ENCODE measurements at places on chromosomes 2 and 18.

DNA sequence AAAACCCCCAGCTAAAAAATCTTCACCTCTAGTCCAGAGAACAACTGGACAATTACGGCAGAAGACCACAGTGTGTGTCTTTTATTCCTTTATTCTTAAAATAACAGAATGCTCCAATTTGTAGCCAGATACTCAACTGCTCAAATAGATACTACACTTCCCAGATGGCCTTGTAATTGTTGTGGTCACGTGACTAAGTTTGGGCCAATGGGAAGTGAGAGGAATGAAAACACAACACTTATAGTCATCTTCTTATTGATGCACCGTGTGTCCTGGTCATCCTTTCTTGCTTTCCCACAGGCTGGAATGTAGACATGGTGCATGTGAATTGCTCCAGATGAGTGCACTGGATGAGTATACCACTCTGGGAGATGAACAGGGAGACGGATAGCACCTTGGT, 145.1 kb downstream of the CDC42EP3 start:
- no peak for DNase-seq

DNA sequence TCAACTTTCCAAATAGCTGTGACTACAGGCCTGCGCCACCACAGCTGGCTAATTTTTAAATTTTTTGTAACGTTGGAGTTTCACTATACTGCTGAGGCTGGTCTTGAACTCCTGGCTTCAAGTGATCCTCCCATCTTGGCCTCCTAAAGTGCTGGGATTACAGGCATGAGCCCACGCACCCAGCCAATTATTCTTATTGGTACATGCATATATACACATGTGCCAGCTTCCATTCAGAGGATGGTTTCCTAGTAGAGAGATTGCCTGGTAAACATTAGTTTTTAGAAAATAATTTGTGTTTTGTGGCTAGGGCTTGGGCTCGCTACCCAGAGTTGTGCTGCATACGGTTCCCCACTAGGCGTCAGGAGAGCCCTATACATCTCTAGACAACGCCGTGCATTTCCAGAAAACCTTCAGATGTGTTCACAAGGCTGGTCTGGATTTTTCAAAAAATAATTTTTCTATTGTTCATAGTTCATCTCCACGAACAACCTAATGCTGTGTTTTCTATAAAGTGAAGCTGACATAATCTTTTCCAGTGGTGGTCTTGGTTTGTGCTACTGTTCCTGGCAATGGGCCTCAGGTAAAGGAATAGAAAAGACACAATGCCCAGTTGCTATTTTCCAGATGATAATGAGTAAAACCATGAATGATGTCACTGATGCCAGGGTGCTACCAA, 14.6 kb upstream of the AFG3L2 start:
- DNase-seq = peak; percentile 14

DNA sequence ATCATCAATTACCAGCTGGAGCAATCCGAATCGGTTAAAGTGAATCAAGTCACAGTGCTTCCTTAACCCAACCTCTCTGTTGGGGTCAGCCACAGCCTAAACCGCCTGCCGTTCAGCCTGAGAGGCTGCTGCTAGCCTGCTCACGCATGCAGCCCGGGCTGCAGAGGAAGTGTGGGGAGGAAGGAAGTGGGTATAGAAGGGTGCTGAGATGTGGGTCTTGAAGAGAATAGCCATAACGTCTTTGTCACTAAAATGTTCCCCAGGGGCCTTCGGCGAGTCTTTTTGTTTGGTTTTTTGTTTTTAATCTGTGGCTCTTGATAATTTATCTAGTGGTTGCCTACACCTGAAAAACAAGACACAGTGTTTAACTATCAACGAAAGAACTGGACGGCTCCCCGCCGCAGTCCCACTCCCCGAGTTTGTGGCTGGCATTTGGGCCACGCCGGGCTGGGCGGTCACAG, 496 bp upstream of the ITGA4 start:
- peak; percentile 69 for DNase-seq

GRCh38 chr18:6120820-6121279, 225.5 kb upstream of the TMEM200C start:
- DNase-seq = no peak

GRCh38 chr2:6445156-6445555, 420.6 kb downstream of the CMPK2 start:
- no peak for DNase-seq

DNA sequence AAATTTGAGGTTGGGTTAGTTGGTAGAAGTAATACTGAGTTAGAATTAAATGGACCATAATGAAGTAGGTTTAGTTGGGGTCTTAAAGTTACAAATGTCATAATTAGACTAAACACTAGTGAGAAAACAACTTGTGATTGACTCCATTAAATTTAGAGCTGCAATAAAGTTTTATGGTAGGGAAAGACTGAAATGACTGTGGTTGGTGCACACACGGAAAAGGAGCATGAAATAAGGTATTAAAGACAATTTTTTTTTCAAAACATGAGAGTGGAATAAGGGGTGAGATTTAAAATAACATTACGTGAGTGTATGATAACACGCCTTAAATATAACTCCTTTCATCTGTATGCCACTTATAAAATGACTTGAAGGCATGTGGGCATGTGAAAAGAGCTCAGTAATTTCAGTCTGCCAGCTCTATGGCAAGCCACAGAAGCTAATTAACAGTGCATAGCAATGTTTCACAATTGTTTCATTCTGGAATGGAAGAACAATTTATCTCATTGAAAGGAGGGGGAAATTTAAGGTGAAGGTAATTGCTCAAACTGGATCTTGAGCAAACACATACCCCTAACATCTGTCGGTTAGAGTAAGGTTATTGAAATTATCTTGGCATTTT, 1.4 kb downstream of the FRZB start:
- no peak for DNase-seq

- DNase-seq = no peak
These were observed 281.7 kb upstream of the LRATD1 start for GRCh38 chr2:14350856-14351255.

DNA sequence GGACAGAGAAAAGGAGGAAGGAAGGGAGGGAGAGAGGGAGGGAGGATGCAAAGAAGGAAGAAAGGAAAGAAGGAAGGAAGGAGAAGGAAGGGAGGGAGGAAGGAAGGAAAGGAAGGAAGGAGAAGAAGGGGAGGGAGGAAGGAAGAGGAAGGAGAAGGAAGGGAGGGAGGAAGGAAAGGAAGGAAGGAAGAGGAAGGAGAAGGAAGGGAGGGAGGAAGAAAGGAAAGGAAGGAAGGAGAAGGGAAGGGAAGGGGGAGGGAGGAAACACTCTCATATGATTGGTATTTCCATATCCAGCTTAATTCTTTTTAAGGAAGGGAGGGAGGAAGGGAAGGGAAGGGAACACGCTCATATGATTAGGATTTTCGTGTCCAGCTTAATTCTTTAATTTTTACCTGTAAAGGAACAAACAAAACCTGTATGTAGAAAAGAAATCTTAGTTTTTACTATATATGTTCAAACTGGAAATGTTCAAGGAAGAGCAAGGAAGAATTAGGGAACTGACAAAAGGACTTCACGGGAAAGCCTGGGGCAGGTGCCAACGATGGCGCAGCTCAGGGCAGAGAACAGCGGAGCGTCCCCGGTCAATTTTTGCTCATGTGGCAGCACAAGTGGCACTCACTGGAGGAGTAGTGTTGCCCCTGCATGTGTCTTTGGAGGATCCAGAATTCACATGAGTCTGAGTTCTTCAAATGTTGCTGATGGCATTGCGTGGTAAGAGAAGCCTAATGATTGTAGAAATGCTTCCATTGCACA, 228.6 kb downstream of the ZNF516 start:
- DNase-seq = no peak

- DNase-seq = no peak
These were observed 1.4 kb downstream of the DNAJC10 start for GRCh38 chr2:182717416-182717815.

- no peak for DNase-seq
These were observed 9.7 kb upstream of the NMUR1 start for GRCh38 chr2:231539991-231540390.

DNA sequence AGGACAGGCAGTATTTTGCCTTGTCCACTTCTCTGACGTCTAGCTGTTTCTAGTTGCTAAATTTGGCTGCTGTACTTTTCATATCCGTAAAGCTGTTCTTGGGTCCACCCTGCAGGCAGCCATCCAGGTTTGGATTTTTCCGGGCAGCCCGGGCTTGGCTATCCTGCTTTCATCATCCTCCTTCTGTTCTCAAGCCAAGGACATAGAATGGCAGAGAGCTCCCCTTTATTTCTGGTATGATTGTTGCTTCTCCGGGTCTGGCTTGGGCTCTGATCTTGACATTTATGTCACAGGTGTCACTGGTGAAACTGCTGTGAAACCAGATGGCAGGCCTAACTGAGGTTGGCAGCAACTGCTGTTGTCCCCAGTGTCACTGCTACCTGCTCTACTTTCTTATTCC, 35.5 kb downstream of the SCN2A start:
- DNase-seq = no peak

DNA sequence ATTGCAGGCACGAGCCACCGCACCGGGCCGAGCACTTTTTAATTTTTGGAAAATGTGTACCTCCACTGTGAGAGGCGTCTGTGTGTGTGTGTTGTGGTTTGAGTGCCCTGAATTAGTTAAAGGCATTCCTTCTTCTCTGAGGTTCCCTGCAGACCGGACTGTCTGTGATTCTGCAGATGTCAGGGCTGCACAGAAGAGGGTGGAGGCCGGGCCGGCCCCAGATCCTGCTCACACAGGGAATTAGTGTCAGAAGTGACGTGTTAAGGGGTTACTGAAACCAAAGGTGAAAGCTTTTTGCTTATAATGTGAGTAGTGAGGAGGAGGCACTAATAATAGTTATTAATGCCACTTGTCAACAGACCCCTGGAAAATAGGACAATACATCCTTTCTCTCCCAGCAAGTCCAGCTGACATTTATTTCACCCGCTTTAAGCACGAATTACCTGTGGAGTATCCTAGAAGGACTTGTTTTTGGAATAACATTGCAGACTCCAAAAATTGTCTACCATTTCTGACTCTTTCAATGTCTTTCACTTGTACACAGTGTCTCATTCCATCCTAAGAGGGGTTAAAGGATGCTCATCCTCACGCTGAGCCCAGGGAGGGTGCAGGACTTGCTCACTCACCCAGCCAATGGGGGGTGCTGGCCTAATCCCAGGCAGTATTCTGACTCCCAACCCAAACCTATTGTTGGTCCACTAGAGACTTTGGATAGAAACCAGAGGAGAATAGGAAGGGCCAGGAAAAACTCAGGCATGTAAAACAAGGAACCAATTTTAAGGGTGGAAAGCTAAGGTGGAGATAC, 16.2 kb downstream of the ARHGAP25 start:
- DNase-seq = no peak

GRCh38 chr2:140759426-140760156, 1371.2 kb downstream of the LRP1B start:
- no peak for DNase-seq

- DNase-seq = no peak
These were observed 40.6 kb upstream of the MRPL19 start for GRCh38 chr2:75605770-75606529.

DNA sequence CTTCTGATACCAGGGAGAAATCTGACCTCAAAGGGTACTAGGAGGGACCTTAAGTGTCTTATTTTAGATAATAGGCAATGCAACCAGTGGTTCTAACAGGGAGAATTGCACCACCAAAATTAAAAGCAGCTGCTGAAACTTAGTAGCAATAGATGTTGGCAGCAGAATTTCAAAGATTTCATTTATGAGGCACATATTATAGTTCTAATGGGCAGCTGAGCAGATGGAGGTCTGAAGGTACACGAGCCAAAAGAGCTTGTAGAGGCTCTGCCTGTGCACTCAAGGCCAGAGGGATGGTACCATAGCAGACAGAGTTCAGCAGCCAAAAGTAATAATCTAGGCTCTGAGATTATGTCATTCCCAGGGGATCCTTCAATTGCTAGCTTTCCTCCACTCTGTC, 87.3 kb upstream of the NCKAP5 start:
- DNase-seq = no peak

- DNase-seq = no peak
These were observed 66.8 kb upstream of the ATG16L1 start for GRCh38 chr2:233184669-233185068.

DNA sequence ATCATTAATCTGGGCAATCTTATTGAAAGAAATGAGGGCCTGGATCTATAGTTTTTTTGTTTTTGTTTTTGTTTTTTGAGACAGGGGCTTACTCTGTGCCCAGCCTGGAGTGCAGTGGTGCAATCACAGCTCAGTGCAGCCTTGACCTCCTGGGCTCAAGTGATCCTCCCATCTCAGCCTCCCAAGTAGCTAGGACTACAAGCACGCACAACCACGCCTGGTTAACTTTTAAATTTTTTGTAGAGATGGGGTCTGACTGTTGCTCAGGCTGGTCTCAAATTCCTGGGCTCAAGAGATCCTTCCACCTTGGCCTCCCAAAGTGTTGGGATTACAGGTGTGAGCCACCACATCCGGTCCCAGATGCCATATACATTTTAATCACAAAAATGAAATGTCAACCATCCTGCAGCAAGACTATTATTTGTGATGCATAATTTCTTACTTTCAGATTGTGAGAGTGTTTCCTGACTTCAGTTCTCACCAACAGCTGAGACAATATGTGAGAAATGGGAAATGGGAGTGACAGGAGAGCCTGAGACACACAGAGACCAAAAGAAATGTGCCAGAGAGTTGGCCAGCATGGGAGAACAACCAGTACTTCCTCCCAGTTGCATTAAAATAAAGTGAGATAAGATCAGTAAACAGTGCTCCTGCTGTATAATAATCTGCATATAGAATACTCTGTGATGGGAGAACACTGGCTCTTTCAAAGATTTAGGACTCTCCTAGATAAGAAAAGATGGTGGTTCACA, 87.6 kb downstream of the METTL8 start:
- no peak for DNase-seq

DNA sequence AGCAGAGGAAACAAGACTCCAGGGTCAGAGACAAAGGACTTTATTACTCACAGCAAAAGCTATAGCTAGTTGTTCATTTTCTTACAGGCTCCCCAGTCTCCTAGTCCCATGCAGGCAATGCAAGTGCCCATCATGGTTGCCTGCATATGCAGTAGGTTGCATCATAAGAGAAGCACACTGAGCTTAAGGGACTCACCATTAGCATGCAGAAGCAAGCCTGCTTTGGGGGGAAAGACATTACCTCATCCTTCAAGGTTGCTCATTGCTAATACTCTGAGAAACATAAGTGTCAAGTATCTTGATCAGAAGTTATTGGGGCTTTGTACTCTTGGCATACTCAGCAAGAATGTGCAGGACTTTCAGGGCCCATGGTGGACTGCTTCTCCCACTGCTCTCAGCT, 114.6 kb upstream of the CCDC68 start:
- DNase-seq = no peak

DNA sequence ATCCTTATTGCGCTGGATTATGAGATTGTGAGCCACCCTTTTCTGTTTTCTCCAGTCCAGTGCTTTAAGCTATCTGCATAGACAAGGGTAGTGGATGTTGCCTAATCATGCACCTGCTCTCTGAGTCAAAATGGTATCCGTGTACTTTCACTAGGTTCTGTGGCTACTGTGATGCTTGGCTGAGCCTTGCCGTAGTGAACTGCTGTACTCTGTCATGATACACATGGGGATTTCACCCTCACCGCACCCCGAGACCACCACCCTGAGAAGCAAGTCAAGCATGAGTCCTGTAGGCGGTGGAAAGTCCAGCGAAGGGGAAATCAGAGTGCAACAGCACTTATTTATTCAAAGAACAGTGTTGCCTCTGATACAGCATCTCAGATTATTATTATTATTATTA, 55.0 kb downstream of the ARHGAP25 start:
- DNase-seq = no peak

- no peak for DNase-seq
These were observed 43.8 kb downstream of the MYO1B start for GRCh38 chr2:191289049-191289448.

GRCh38 chr2:191001032-191001431, 12.9 kb downstream of the STAT1 start:
- no peak for DNase-seq

- DNase-seq = no peak
These were observed 17.4 kb upstream of the FECH start for GRCh38 chr18:57603871-57604270.

GRCh38 chr2:175062787-175063585, 57.8 kb upstream of the CHN1 start:
- DNase-seq = no peak
